ENCODE measurements at places on chromosomes 11 and 22.

DNA sequence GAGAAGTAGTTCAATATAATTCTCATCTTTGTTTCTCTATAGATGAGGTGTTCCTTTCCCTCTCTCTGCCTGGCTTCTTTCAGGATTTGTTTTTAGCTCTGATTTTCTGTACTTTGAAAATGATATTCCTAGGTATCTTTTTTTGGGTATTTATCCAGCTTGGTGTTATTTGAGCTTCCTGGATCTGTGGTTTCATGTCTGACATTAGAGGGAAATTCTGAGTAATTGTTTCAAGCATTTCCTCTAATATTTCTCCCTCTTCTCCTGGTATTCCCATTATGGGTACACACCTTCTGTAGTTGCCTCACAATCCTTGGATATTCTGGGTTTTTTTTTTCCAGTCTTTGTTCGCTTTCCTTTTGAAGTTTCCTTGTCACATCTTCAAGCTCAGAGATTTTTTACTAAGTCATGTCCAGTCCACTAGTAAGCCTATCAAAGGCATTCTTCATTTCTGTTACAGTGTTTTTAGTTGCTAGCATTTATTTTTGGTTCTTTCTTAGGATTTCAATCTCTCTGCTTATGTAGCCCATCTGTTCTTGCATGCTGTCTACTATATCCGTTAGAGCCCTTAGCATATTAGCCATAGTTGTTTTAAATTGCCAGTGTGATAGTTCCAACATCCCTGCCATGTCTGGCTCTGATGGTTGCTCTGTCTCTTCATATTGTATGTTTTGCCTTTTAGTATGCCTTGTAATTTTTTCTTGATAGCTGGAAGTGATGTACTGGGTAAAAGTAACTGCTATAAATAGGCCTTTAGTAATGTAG is 5.8 kb downstream of the CCDC81 start:
- no peak for DNase-seq

- DNase-seq: no peak
Observed at GRCh38 chr11:131932584-131933325, 562.3 kb downstream of the NTM start.

- no peak for DNase-seq
Observed at GRCh38 chr22:26839216-26839615, 181.8 kb downstream of the MIAT start.

DNA sequence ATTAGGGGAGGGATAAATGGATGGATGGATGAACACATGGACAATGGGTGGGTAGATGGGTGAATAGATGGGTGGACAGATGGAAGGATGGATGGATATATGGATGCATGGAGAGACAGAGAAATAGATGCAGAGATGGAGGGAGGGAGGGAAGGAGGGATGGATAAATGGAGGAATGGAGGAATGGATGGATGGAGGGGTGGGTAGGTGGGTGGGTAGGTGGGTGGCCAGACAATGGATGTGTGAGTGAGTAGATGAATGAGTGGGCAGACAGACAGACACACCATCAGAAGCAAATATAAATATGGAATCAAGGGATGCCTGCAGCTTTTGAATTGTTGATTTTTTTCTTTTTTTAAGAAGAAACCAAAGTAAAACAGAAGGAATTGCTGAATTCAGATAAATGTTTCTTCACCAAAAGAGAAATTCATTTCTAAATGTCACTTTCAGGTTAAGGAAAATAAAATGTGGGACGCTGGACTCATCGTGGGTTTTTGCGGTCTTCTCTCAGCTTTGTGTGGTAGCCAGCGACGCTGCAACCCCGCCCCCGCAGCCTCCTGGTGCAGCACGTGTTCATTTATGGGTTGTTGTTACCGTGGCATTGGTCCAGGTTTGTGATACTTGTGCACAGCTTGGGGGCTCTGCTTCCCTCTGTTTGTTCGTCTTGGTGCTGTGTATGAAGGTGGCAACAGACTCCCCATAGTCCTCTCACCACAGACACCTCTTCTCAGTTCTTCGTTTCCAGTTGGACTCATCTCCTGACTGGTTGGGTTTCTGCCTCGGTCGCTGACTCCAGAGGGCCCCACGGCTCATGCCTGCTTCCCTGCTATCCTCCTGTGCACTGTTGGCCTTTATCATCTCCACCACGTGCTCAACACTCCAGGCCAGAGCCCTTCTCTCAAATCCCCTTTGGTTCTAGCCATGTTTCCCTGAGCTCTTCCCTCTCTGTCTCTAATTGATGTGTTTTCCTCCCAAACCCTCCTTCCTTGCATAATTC is 76.4 kb downstream of the CDKN1C start:
- no peak for DNase-seq

DNA sequence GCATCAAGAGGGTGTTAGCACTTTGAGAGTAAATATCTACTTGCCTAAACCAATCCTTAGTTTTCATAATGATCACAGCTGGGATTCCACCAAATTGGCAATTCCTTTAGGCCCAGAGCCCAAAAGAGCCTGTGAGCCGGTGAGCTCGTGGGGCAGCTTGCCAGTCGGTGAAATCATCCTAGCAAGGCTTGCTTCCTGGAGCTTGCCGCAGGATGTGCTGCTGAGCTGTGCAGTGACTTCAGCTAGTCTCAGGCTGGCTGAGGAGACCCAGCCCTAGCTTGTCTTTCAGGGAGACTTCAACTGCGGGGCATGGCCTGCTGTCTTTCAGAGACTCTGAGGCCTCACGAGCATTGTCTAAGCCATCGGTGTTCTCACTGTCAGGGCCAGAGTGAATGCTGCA is 73.6 kb upstream of the SUSD2 start:
- no peak for DNase-seq

DNA sequence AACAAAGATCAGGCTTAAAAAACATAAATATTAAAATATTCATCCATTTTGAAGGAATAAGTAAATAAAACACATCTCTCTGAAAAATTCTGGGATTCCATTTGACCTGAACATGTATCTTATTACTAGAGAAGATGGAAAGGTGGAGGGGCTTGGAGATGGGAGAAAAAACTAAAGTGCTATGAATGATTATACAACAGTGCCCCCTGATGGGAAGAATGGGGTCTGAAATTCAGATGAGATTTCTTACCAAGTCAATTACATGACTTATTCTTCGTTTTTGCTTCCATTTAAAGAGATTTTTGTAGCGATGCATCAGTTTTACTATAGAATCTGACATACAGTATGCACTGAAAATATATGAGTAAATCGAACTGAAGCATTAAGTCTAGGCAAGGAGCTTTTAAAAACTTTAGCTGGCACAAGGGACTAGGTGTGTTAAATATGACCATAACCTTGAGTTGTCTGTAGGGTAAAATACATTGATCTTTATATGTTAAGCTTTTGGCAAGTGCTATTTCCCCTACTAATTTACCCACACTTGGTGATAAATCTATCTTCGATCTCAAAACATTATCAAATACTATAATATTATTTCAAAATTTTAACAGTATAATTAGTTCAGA is 718.8 kb downstream of the CNTN5 start:
- DNase-seq: no peak

DNA sequence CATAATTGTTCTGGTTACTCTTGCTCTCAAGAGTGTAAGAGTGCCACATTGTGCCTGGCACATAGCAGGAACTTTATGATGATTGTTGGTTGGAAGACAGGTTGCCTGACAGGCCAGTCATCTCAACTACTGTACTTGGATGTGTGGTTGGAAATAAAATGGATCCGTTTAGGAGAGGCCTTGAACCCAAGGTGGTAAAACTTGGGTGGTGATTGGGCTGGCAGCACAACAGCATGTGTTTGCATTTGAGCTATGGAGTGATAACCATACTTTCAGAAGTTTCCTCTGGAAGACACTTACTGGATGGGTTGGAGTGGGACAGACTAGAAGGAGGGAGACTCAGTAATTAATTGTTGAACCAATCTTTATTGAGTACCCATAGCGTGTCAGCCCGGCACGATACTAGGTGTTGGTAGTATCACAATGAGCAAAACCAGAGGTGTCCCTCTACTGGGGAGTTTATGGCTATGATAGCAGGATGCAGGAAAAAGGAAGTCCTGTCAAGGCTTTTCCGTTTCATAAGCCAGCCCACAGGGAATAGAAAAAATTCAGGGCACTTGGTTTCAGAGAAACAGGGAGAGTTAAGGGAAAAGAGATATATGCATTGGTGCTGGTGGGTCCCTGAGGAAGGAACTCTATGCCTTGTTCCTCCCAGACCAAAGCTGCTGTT is 3.1 kb upstream of the TMEM109 start:
- no peak for DNase-seq

- no peak for DNase-seq
Observed at GRCh38 chr11:123381817-123382554, 48.1 kb upstream of the GRAMD1B start.

DNA sequence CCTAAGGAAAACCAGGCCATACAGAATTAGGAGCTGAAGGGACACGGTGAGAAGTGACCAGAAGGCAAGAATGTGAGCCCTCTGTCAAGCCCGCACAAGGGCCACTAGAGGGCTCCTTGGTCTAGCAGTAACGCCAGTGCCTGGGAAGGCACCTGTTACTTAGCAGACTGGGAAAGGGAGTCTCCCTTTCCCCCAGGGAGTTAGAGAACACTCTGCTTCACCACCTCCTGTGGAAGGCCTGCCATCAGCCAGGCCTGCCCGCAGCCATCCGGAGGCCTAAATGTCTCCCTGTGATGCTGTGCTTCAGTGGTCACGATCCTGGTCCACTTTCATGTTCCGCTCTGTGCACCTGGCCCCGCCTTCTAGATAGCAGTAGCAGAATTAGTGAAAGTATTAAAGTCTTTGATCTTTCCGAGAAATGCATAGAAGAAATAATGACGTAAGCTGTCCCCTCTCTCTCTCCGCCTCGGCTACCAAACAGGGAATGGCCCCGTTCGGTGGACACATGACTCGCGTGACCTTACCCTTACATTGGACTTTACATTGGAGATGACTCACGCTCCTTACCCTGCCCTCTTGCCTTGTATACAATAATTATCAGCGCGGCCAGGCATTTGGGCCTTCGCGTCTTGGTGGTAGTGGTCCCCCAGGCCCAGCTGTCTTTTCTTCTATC is 10.7 kb upstream of the GSTP1 start:
- DNase-seq: no peak

DNA sequence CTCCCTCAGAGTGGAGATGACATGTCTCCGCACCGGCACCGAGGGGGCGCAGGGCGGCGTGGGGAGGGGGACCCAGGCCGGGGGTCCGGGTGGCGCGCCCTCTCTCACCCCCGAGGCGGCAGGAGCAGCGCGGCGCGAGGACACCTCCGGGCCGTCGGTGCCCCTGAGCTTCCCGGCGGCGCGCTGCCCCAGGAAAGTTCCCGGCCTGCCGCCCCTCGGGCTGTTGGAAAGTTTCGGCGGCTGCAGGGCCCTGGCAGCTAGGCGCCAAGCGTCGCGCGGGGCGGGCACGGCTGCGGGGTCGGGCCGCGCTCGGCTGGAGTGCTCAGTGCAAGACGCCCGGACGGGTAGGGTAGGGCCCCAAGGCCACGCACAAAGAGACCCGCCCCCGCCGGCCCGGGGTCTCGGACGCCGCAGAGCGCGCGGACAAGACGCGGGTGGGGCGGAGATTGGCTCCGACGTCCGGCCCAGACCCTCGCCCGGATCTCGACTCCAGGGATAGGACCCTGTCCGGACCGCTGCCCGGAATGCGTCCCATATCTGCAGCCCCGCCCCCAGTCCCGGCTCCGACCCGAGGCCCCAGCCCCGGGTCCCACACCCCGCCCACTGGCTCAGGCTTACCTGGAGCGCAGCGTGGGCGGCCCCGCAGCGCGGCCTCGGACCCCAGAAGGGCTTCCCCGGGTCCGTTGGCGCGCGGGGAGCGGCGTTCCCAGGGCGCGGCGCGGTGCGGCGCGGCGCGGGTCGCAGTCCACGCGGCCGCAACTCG is 471 bp downstream of the ARVCF start:
- DNase-seq: no peak

- peak; percentile 81 for DNase-seq
Observed at GRCh38 chr11:66344550-66345315, at the start of gene BRMS1. BRMS1 (minus strand) TSS chr11:66345104; CDS start chr11:66342234, 2,870 bp downstream.

DNA sequence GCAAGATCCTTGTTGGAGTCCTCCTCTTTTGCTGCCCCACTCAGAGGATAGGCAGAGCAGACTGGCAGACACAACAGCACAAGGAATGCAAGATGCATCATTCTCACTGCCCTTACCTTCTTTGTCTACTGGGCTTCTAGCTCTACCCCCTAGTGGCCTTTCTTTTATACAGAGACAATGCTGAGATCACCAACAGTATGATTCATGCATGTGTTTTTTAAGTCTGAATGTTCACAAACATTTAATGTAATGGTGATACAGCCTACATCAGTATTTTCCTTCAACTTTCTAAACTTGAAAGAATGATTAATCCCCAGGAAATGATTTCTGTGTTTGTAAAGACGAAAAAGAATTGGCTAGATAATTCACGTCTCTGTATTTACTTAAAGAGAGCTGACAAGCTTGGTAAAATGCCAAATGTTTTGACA is at the start of gene MMP10:
Gene MMP10 (minus strand): TSS at position 138 of the 428 bp plus-strand sequence. CDS start 37 bp downstream, at position 101.
- DNase-seq: no peak

GRCh38 chr22:31867386-31868153 is 76.8 kb upstream of the YWHAH start:
- no peak for DNase-seq

GRCh38 chr11:126817523-126818450 is 182.8 kb downstream of the KIRREL3 start:
- no peak for DNase-seq

- no peak for DNase-seq
Observed at GRCh38 chr11:17382046-17382728, 6.3 kb downstream of the KCNJ11 start.

DNA sequence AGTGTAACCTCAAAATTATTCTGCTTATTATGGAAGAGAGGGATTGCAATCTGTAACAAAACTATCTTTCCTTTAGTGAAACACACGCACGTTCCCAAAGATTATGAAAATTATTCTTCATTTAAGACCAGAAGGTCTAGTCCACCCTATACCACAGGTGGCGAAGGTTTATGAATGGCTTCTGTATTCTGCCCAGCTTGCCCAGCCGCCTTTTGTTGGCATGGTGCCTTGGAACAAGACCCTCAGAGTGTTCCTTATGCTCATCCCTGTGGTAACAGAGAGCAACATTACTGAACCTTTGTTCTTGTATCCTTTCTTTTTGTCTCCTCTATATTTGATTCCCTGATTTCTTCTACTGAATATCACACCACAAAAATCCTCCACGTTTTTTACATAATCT is 116.4 kb downstream of the FAR1 start:
- no peak for DNase-seq

DNA sequence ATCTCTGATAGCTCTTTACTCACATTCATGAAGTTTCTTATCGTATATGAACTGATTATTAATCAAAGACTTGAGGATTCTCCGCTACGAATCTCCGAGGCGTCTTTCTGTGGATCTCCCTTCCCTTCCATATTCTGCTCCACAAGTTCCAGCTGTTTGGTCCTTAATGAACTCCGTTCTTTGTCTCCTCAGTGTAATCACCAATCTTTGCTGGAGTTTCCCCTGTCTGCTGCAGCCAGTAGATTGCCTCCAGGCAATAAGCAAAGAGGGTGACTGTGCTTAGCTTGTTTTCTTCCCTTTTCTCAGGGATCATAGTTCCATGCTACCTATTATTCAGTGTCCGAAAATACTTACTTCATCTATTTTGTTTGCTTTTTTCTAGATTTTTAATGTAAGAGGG is 169.6 kb upstream of the FOLH1 start:
- no peak for DNase-seq

GRCh38 chr11:16086229-16086819 is 270.0 kb downstream of the SOX6 start:
- DNase-seq: no peak
